Activated CD8-positive, alpha-beta memory T cell treated with anti-CD3 and anti-CD28 coated beads, Interleukin-2, amount 10 ng/mL, durations not matched to agents 7 days and 5 days (primary cell): ENCODE measurements at places on chromosomes 4 and X. TPM values are rescaled to one million over a fixed set of nuclear protein-coding genes. Genes with fewer than 3 reads are reported as not detected.

- DNase-seq: no peak
Measured at GRCh38 chr4:177902386-177902785, 460.1 kb upstream of the AGA start.

DNA sequence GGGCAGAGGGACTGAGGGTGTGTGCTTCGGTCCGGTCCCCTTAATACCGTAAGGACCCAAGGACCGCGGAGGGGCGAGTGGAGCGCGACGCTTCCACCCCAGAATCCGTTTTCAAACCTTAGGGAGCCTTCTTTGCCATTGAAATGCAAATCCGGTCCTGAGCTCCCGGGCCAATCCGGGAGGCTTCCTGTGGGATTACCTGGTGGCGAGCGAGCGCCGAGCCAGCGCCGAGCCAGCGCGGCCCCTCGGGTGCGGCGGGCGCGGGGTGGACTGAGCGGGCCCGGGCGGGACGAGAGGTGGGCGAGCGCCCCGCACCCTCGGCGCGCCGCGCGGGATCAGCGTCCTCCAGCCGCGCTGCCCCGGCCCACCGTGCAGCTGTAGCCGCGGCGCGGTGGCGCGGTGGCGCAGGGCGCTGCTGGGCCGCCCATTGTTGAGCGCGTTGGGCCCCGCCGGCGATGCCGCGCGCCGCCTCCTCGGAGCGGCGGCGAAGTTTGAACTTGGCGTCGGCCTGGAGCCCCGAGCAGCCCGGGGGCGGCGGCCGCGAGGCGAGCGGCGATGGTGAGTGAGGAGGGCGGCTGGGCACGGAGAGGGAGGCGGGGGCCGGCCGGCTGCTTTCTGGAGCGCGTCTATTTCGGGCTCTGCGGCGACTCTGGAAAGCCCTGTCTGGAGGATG is 208.7 kb downstream of the SOWAHB start:
- DNase-seq: no peak

DNA sequence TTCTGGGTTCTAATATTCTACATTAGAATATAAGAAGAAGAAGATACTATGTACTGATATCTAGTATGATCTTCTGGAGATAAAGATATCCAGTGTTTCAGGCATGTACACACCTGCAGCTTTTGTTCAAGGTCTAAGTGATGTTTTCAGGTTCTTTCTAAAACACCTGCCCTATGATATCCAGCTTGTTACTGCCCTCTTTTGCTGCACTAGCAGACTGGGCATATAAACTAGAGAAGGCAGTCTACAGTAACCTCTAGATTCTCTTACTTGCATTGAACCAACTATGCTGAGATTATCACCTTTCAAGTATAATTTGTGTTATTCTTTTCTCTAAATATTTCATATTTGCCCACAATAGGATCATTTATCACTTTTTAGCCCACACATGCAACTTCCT is 1.9 kb upstream of the FRYL start:
- DNase-seq: no peak

Gene GDPD2
- total RNA-seq: 0.26 TPM

GRCh38 chr4:147933316-147933715 is 201.4 kb downstream of the ARHGAP10 start:
- no peak for DNase-seq

DNA sequence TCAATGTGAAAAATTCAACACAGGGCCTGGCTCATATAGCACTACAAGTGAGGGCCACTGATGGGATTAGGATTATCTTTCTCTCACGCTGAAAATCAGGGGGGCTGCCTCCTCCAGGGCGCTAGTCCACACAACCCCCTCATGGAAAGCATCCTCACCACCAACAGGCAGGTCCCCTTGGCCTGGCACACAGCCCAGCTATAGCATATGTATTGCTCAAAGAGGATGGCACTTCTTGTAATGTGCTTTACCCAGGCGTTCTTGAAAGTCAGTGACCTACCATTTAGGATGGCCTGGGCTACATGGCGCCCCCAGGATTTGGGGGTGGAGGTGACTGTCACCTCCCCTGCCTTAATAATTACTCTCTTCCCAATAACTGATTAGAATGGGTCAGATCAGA is 71.0 kb upstream of the LSM6 start:
- no peak for DNase-seq

DNA sequence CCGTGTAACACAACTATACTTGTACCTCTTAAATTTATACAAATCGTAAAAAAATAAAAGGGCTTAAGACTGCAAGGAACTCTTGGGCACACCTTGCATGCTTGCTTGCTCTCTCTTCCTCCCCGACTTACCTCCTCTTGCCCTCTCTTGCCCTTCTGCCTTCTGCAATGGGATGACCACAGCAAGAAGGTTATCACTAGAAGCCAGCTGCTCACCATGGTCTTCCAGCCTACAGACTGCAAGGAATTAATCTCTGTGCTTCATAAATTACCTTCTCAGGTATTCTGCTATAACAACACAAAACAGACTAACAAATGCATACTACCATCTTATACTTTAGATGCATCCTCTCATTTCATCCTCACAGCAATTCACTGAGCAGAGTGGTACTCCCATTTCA is 92.1 kb downstream of the MRPL1 start:
- DNase-seq: no peak

Gene USP17L18
- total RNA-seq: not detected

Gene TMPRSS11F
- not detected for total RNA-seq

- no peak for DNase-seq
Measured at GRCh38 chrX:5702890-5703289, 525.8 kb downstream of the NLGN4X start.

DNA sequence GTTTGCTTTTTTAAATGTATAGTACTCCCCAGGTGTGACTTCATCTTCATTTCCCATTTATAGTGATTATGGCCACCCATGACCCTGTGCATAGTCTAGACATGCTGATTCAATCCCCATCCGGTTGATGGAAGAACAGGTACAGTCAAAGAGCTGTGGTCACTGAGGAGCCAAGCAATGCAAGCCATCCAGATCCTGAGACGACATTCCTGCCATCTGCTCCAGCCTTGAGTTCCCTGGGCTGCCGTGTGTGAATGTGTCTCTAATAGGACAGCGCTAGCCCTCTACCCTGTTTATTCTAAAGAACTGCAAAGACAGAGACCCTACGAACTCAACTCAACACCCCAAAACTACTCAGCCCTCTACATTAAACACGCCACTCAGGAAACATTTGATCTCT is 1.7 kb downstream of the KCNIP4 start:
- DNase-seq: no peak

DNA sequence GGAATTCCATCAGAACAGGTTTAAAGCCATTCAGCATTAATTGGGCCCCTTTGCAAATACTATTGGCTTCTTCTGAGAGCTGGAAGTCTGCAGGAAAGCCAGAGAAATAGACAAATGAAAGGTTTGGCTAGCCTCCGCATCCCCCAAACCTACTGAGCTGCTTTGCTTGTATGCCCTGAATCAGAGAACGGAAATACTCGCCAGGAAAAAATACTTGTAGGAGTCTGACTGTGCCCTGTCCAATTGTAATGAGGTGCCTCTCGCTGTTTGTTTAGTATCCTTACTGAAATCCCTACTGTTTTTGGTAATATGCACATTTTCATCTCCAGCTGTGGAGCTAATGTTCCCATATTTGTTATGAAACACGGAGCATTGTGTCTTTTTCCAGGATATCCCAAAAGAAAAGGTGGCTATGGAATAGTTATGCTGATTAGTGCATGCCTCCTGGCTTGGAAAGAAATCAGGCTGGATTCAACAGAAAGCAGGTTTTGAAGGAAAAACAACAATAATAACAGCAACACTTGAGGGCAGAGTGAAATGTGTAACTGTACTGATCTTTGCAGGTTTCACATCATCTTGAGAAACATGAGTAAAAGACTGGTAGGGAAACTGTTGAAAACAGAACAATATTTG is 50.7 kb upstream of the NLGN4X start:
- no peak for DNase-seq

DNA sequence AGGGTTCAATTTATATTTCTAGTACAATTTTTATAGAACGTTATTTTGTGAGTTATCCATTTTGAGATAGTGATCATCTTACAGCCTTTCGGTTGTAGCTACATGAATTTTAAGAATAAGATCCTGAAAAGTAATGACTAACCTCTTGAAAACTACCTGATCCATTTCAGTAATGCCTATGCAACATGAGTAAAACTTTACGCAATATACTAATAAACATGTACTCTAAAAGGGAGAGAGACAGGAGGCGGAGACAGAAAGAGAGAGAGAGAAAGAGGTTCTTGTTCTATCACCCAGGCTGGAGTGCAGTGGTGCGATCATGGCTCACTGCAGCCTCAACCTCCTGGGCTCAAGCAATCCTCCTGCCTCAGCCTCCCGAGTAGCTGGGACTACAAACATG is 816.1 kb downstream of the CCSER1 start:
- DNase-seq: no peak

Gene ADGRG4
- total RNA-seq: not detected

DNA sequence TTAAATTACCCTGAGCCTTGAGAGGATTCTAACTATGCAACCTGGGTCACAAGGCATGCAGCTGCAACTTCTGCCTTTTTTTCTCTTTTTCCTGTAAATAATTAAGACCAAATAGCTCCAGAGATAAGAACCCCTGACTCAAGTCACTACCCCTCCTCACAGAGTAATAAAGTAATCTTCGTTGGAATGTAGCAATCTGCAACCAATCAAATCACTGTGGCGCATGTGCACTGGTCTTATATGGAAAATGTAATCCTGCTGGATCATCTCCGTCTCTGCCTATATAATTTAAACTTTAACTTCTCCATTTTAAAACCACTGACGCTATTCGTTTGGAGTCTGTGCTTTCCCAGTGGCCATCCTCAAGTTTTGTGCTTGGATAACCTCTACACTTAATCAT is 6.1 kb upstream of the EFHC2 start:
- no peak for DNase-seq

DNA sequence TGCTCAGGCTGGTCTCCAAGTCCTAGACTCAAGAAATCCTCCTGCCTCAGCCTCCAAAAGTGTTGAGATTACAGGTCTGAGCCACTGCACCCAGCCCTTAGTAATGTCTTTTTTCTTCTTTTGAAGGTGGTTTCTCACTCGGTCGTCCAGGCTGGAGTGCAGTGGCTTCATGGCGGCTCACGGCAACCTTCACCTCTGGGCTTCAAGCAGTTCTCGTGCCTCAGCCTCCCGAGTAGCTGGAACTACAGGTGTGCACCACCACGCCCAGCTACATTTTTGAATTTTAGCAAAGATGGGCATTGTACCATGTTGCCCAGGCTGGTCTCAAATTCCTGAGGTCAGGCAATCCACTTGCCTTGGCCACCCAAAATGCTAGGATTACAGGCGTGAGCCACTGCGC is 32.3 kb upstream of the ASMTL start:
- DNase-seq: no peak

DNA sequence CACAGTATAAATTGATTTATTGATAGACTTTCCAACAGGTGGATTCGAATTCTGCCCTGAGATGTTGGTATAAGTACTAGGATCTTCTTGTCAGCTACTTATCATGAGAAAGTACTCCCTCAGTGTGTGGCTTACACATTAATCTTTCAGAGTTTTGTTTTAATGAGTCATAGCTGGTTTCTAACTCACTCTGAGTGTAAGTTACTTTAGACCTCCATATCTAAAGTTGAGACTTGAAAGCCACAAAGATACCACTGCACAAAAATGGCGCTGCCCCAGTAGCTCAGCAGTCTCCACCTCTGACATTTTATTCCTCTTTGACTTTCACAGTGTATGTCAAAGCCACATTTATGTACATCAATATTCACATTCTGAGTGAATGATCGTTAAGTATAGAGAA is 318.5 kb downstream of the ARAP2 start:
- DNase-seq: no peak

Gene PLP1
- not detected for total RNA-seq

Gene FHDC1
- total RNA-seq: 0.12 TPM

Gene CENPVL2
- total RNA-seq: not detected

GRCh38 chrX:134801267-134801666 is 143.0 kb upstream of the PLAC1 start:
- no peak for DNase-seq

DNA sequence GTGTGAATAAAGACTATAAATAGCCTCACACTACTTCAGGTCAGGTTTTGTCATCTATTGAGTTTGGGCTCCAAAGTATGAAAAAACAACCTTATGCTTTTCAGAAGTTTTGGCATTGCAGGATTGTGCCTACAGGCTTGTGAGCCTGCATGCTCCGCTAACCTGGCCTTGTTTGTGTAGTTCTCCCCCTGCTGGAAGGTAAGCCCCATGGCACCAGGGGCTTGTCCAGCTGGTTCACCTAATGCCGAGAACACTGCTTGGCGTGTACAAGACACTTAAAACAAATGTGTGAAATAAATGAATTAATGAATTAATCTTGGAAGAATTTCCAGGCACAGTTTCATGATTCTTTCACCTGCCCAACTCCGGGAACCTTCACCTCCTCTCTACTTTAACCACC is 1.8 kb upstream of the HSD17B10 start:
- DNase-seq: peak; percentile 79

Gene GPR119
- total RNA-seq: not detected

- no peak for DNase-seq
Measured at GRCh38 chr4:167406181-167406580, 171.9 kb upstream of the SPOCK3 start.

GRCh38 chrX:124254611-124255010 is 77.8 kb upstream of the TEX13D start:
- no peak for DNase-seq

GRCh38 chr4:117577686-117578311 is 456.5 kb upstream of the NDST3 start:
- DNase-seq: no peak

DNA sequence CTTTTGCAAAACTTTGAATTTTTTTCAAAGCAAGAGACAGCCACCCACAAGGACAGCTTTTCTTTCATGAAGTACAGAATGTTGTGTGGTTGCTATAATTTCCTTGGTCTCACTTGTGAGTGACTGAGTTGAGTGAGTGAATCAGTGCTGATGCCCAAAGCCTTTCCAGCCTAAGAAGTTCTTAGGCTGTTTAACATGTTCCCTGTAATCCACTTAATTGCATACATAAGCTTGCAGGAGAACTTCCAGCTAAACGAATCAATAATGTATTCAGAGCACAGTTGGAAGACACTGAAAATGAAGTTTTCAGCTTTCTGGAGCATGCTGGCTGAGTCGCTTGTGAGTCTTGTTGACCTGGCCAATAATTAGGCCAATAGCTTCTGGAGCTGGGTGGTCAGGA is 42.0 kb upstream of the GK2 start:
- no peak for DNase-seq

GRCh38 chr4:39834269-39834668 is 136.3 kb downstream of the UBE2K start:
- DNase-seq: no peak

Gene MBNL3
- 25.1 TPM for total RNA-seq

Gene LUZP4
- not detected for total RNA-seq

GRCh38 chrX:48720577-48721250 is 24.2 kb downstream of the SUV39H1 start:
- peak; percentile 42 for DNase-seq

Gene FMR1NB
- not detected for total RNA-seq
